ENCODE measurements at places on chromosomes 7 and 10.

GRCh38 chr10:29636178-29636577, 1.4 kb upstream of the SVIL start:
- no peak for DNase-seq

DNA sequence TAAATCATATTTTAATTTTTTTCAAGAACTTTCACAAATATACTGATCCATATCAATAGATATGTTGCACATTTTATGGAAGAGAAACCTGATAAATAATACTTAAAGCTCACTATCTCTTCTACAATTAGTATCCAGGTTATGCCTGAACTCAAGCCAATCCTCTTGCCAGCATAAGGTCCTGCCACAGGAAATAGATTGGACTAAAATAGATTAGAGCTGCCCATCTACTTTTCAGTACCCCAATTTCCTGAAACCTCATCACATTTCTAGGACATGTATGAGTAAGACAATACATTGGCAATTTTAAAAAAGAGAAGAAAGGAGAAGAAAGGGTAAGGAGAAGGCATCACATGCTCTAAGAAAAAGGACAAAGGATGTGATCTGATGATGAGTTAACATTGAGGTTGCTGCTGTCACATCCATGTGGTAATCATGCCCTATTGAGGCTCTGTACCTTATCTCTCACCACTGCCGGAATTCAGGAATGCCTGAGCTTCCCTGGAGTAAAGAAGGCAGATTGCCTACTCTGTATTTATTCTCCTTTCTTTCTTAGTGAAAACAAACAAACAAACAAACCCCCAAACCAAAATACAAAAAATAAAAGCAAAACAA, 199.7 kb downstream of the ANK3 start:
- DNase-seq: no peak

DNA sequence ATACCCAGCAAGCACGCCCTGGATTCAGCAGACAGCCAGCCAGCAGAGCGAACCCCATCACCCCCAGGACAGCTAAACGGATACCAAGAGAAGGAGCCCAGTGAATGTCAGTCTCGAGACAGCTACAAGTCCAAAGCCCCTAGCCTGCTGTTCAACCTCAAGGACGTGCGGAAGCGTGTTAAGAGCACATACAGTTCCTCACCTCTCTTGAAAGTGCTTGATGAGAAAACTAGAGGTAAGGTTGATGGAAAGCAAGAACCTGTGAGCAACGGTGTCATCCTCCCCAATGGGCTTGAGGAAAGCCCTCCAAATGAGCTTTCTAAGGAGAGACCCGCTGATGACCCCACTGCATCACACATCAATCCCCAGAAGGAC, 24.9 kb downstream of the C10orf71 start:
- DNase-seq: no peak

GRCh38 chr10:43846187-43846680, 197.6 kb upstream of the ZNF32 start:
- DNase-seq: no peak

- DNase-seq: no peak
These were observed 2.2 kb downstream of the FGFR2 start for GRCh38 chr10:121595806-121596688.

DNA sequence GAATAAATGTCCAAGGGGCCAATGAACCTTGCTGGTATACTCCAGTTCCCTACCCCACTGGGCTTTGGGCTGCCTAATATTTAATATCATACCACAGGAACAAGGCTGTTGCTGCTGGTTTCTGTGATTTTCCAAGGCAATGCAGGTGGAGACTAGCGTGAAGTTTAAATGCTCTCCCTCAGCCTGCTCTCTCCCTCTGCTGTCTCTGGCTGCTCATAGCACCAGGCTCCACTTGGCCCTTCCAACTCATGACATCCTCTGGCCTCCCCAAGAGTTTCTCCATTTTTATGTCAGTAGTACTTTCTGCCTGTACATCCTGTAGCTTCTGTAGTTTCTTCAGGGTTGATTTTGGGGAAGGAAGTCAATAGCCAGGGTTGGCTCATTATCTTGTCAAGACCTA, 103.5 kb downstream of the LHFPL3 start:
- DNase-seq: no peak

GRCh38 chr10:89348481-89348880, 20.7 kb downstream of the IFIT3 start:
- DNase-seq: no peak

GRCh38 chr10:106181501-106181900, 983.0 kb downstream of the SORCS1 start:
- DNase-seq: no peak

GRCh38 chr10:130368761-130369560, 232.8 kb downstream of the GLRX3 start:
- DNase-seq: no peak

DNA sequence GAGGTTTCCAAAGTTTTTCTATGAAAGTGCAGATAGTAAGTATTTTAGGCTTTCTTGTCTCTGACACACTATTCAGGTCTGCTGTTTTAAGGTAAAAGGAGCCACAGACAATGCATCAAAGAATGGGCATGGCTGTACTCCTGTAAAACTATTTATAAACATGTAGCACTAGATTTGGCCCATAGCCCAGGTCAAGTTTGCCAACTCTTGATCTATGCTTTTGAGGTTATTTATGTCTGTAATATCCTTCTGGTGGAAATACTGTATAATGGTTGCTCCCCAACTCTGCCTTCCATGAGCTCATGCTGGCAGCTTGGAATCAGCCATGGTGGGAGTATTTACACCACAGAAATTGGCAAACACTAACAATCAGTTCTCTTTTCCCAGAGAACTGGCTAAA, 244.6 kb downstream of the BUB3 start:
- DNase-seq: no peak

DNA sequence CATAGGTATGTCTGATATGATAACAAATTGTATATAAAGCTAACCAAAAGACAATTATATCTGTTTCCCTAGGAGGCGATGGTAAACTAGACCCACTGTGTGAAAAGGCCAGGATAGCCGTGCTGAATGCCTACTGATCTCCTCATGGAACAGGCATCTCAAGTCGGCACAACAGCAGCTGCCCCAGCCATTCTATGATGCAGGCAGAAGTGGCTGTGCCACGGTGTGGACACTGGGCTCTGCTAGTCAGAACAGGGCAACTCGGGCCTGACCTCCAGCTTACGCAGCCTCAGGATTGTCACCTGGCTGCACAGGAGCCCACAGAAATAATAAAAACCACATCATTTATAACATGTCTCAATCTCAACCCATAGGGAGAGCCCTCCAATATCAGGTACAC, 15.0 kb downstream of the C10orf53 start:
- DNase-seq: no peak

GRCh38 chr10:74008212-74008731, 10.4 kb downstream of the VCL start:
- DNase-seq: no peak

GRCh38 chr10:99917963-99918825, 91.6 kb downstream of the DNMBP start:
- peak; percentile 66 for DNase-seq

- no peak for DNase-seq
These were observed 101.9 kb upstream of the PIP4K2A start for GRCh38 chr10:22816298-22816653.

- no peak for DNase-seq
These were observed 122.6 kb downstream of the DKK1 start for GRCh38 chr10:52436664-52437063.

GRCh38 chr10:77768039-77768438, 130.4 kb upstream of the KCNMA1 start:
- DNase-seq: no peak

DNA sequence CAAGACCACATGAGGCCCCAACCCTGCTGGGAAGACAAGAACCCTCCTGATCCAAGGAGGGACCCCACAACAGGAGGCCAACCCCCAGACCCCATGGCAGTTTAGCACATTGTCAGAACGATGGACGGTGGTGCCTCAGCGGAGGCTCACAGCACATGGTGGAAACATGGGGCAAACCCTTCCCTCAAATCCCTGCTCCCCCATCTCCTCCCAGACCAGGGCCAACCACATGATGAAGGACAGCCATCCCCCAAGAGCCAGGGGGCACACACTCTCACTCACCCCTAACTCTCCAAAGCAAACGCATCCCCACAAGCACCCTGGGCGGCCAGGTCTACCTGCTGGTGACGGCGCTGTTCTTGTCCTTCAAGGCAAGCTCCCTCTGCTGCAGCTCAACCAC, 83.9 kb downstream of the MAD1L1 start:
- DNase-seq: no peak

- DNase-seq: no peak
These were observed 28.8 kb downstream of the MIOS start for GRCh38 chr7:7595451-7595850.

DNA sequence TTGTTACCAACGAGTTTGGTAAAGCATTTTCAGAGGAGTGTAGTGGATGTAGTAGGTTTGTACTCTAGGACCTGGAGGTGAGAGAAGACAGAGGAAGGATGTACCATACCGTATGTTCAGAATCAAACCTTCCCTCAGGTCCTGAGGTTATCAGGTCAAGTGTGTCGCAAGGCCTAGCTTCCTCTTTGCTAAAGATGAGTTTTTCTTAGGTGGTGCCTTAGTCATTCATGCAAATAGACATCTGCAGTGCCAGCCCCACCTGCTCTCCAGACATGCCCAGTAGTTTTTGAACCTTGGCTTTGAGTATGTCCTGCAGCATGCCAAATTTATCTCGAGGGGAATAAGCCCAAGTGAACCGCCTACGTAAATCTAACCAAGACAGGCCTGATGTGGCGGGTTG, 71.3 kb downstream of the HDAC9 start:
- no peak for DNase-seq

DNA sequence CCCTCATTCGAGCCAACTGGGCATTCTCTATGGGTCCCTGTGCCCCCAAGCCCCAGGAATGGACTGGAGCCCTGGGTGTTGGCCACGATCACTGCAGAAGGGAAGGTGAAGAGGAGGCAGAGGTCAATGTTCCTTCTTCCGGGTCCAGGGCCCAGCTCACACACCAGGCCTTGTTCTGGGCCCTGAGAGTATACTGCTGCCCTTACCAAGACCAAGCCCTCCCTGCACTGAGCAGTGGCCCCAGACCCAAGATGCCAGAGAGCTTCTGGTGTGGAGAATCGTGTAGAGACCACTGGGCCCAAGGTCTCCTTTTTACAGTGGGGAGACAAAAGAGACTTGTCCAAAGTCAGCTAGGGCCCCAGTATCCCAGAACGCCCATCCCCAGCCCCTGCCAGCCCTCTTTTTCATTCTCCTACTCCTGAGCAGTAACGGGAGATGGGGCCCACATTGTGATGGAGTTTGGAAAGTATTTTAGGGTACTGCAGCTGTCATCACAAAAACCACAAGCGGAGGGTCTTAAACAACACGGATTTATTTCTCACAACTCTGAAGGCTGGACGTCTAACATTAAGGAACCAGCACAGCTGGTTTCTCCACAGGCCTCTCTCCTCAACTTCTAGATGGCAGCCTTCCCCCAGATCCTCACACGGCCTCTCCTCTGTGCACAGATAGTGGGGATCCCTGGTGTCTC, 79.4 kb downstream of the PDGFA start:
- DNase-seq: no peak

DNA sequence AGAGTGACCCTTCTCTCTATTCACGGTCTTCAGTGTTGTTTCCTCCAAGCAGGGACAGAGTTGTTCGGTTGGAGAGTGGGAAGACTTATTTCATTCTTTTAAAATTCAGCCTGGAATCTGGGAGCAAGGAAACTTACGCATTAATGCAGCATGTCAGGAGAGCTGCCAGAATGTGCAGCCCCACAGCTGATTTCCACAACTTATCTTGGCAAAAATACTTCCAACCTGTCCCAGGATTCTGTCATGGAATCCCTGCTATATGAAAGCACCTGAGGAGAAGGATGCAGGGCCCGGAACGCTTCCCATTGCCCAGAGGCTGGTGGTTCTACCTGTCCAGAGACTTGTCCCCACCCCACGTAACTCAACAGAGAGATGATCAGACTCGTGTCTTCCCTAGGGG, 86.9 kb upstream of the MKI67 start:
- DNase-seq: no peak

- DNase-seq: no peak
These were observed 234.7 kb upstream of the MDFIC start for GRCh38 chr7:114687238-114687637.

Data from iPS DF 6.9 (cell line).